Transverse colon (tissue), 4 donors: ENCODE measurements at places on chromosomes 3 and 15. TPM values are rescaled to one million over a fixed set of nuclear protein-coding genes. Genes with fewer than 3 reads are reported as not detected.

ADIPOQ gene
- 7.5 TPM for total RNA-seq

ZDHHC23 gene
- total RNA-seq, result 44.0 TPM

RUBCN gene
- 55.7 TPM for total RNA-seq

PPP1R14D gene
- total RNA-seq, result 118 TPM

GPD1L gene
- total RNA-seq, result 35.6 TPM

ITIH1 gene
- total RNA-seq, result not detected

CIDEC gene
- 46.4 TPM for total RNA-seq

SMCO1 gene
- not detected for total RNA-seq

ETFA gene
- total RNA-seq, result 173 TPM

ANKUB1 gene
- not detected for total RNA-seq

ADGRG7 gene
- total RNA-seq, result 10.8 TPM

ZKSCAN7 gene
- total RNA-seq, result 0.40 TPM

GPR15 gene
- 4.5 TPM for total RNA-seq

CILP gene
- total RNA-seq, result 15.0 TPM

AGBL1 gene
- total RNA-seq, result not detected

GRK7 gene
- total RNA-seq, result not detected

GPR62 gene
- not detected for total RNA-seq

ROBO1 gene
- 9.7 TPM for total RNA-seq

RARRES1 gene
- total RNA-seq, result 52.2 TPM

C2CD4B gene
- not detected for total RNA-seq

DISP2 gene
- total RNA-seq, result 12.8 TPM

NPAP1 gene
- not detected for total RNA-seq

ZNF502 gene
- 4.1 TPM for total RNA-seq

MBD4 gene
- total RNA-seq, result 32.2 TPM

SH2D7 gene
- total RNA-seq, result 9.7 TPM

RLBP1 gene
- total RNA-seq, result not detected

TMEM202 gene
- total RNA-seq, result not detected

HCLS1 gene
- total RNA-seq, result 19.8 TPM

CCDC33 gene
- total RNA-seq, result not detected

EEF1AKMT4 gene
- 5.9 TPM for total RNA-seq

CPLX3 gene
- total RNA-seq, result not detected

ITGB5 gene
- total RNA-seq, result 572 TPM

ASB14 gene
- total RNA-seq, result not detected

SCN5A gene
- not detected for total RNA-seq

ALG1L2 gene
- not detected for total RNA-seq

NECTIN3 gene
- total RNA-seq, result 41.4 TPM

PLA2G4D gene
- total RNA-seq, result not detected

HESX1 gene
- total RNA-seq, result 0.82 TPM

SCAANT1 gene
- not detected for total RNA-seq

GOLGA8Q gene
- not detected for total RNA-seq

CHL1 gene
- 16.1 TPM for total RNA-seq

ANKDD1A gene
- 7.1 TPM for total RNA-seq

MAGEF1 gene
- 17.6 TPM for total RNA-seq

KLHL6 gene
- total RNA-seq, result 17.0 TPM

GHRL gene
- 0.55 TPM for total RNA-seq

HIGD2B gene
- total RNA-seq, result not detected

AQR gene
- total RNA-seq, result 25.7 TPM

DUOX1 gene
- total RNA-seq, result not detected

NGLY1 gene
- 154 TPM for total RNA-seq

ISLR gene
- total RNA-seq, result 27.2 TPM

STIMATE gene
- total RNA-seq, result 19.5 TPM

GPR87 gene
- not detected for total RNA-seq

OXTR gene
- total RNA-seq, result not detected

SLC27A2 gene
- 8.2 TPM for total RNA-seq

RBPMS2 gene
- total RNA-seq, result 17.7 TPM

LIPH gene
- total RNA-seq, result 115 TPM
